ENCODE measurements at places on chromosomes 16 and 17.

- no peak for DNase-seq
Measured at GRCh38 chr17:40978575-40979151, 5.5 kb downstream of the KRT40 start.

DNA sequence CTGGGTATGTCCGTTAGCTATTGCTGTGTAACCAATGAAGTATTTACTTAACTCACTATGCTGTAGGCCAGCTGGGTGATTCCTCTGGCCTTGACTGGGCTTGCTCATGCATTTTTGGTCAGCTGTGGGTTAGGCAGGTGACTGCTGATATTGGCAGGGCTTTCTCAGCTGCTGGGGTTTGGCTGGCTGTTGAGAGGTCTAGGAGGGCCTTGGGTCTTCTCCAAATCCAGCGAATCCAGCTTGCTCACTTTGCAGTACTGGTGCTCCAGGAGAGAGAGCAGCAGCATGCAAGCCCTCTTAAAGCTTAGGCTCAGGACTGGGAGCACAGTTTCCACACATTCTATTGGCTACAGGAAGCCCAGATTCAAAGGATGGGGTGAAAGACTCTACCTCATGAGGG lies 270.1 kb downstream of the PHKB start:
- DNase-seq = no peak

DNA sequence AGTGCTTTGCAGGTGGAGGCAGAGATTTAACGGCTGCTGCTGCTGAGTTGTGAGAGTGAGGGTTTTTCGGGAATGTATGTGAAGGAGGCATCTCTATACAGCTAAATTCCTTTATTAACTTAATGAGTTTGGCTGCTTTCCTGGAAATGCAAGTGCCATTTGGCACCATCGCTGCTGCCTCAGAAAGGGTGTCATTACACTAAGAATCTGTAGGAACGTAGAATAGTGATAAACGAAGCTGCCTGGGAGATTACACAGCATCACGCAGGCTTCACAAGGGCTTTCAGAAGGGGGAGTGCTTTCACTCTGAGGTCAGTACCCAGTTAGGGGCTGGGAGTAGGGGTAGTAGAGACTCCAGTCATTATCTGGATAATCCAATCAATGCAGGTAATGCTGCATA lies 14.1 kb upstream of the NLRP1 start:
- DNase-seq = no peak

- no peak for DNase-seq
Measured at GRCh38 chr16:86088287-86088686, 189.3 kb downstream of the IRF8 start.

- DNase-seq = no peak
Measured at GRCh38 chr17:11924076-11924475, 73.2 kb downstream of the ZNF18 start.

DNA sequence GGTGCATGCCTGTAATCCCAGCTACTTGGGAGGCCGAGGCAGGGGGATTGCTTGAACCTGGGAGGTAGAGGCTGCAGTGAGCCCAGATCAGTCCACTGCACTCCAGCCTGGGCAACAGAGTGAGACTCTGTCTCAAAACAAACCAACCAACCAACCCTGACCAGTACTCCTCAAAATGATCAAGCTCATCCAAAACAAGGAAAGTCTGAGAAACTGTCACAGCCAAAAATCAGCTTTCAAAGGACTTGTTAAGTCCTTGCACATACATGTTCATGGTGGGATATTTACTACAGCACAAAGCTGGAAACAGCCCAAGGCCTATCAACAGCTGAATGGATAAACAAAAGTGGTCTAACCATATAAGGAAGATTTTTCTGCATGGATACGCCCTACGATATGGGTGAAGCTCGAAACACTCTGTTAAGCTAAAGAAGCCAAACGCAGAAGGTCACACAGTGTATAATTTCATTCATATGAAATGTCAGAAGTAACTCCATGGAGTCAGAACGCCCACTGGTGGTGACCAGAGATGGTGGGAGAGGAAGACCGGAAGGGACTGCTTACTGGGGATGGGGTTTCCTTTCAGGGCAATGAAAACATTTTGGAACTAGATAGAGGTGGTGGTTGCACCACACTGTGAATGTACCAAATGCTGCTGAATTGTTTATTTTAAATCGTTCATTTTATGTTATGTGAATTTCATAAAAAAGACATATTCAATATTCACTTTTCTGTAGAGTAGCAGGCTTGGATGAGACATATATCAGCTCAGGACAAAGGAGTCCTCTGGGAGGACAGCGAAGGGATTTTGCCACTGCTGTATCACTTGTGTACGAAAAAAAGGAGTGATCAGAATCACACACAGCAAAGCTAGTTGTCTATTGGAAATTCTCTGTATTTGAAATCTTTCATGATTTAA lies 17.7 kb downstream of the CCL17 start:
- no peak for DNase-seq

DNA sequence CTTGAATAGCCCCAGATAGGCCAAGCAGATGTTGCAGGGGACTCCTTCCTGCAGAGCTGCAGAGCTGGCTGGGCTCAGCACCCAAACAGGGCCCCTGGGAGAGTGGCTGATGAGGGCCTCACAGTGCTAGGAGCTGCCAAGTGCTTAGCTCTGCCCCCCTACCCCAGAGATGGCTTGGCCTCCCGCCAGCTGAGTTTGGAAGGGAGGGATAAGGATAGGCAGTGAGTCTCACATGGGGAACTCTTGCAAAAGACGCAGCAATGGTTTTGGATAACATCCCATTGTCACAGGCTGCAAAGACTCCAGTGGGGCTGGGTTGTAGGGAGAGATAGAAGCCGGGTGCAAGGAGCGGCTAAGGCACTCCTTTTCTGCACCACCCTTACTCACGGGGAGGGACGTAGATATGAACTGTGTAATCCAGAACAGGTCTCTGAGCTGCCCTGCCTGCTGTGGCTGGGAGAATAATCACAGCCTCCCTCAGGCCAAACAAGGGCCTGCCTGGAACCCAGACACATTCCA lies 52.9 kb upstream of the MAF start:
- DNase-seq = no peak

DNA sequence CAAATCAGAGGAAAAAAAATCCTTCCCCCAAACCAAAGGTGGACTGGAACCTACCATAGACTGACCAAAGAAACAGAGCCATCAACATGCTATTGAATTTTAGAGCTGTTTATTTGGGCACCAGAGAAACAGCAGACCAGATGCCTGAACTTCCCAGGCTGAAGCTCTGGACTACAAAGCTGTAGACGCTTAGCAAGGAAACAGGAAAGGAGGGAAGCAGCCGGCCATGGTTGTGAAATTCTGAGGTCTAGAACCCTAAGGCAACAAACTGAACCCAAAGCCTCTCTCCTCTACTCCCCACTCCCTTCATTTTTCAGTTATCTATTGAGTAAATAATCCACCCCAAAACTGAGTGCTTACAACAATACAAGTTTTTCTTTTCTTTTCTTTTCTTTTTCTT lies 45.4 kb upstream of the MEIOC start:
- DNase-seq = no peak

DNA sequence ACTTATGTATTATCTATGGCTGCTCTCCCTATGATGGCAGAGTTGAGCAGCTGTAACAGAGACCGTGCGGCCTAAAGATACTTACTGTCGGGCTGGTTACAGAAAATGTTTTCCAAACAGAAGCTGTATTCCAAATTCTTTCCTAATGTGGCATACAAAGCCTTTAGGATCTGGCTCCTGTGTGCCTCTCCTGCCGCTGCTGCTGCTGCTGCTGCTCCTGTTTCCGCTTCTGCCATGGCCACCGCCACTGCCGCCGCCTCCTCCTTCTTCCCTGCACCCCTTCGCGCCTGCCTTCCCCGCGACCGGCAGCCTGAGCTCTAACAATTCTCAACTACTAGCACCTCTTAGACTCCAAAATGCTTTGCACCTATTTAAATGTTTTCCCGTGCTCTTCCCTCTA lies 263.9 kb upstream of the TBX2 start:
- no peak for DNase-seq

DNA sequence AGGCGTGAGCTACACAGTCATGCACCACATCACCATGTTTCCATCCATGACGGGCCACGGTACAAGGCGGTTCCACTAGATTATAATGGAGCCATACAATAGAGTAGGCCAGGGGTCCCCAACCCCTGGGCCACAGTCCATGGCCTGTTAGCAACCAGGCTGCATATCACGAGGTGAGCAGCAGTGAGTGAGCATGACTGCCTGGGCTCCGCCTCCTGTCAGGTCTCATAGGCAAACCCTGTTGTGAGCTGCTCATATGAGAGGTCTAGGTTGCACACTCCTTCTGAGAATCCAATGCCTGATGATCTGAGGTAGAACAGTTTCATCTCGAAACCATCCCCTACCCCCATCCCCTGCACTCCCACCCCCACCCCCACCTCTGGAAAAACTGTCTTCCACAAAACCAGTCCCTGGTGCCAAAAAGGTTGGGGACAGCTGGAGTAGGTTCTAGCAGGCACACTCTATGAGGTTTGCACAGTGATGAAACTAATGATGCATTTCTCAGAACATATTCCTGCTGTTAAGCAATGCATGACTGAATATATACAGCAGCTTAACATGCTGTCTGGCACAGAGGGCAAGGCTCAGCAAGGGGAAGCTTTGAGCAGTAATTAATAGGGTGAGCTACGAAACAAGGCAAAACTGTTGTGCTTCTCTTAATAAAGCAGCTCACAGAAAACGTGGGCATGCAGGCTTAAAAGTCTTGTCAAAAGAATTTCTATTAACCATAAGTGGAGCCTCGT lies 108.0 kb downstream of the VPS53 start:
- DNase-seq = no peak

GRCh38 chr16:31529108-31529936 lies 1.6 kb downstream of the AHSP start:
- no peak for DNase-seq

GRCh38 chr16:75433732-75434413 lies 570 bp upstream of the CFDP1 start:
- peak; percentile 83 for DNase-seq

DNA sequence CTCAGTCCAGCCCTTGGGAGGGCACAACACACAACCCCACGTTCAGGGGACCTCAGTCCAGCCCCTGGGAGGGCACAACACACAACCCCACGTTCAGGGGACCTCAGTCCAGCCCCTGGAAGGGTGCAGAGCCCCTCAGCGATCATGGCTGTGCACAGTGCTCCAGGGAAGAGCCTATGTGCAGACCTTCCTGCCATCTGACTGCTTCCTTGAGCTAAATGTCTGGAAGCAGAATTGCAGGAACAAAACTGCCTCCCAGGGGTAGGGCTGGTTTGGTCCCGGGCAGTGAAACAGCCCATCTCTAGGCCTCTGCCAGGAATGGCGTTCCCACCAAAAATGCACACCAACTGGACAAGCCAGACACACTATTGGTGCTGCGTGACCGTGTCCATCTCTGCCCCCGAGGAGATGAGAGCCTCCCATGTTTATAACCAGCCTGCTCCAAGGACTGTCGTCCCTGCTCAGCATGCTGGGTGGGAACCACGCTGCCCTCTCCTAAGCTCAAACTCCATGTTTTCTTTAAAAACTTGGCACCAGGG lies 44.0 kb downstream of the ZNF276 start:
- DNase-seq = no peak

GRCh38 chr16:11183035-11183812 lies 72.8 kb downstream of the SOCS1 start:
- no peak for DNase-seq

GRCh38 chr17:3679531-3680126 lies 11.0 kb downstream of the EMC6 start:
- no peak for DNase-seq

DNA sequence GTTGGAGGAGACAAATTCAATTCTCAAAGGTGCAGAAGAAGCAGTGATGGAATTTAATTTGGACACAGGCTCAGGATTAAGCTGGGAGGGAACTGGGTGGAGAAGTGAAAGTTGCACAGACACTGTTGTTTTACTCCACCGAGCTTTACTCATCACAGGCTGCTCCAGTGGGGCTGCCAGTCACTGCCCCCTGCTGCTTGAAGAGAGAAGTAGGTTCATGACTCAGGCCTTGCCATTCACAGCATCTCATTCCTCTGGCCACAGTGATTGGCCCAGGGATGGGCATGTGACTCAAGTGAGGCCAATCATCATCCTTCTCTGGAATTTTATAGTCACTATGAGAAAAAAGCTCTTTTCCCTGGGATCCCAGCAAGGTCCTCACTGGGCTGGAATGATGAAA lies 11.8 kb downstream of the GNAO1 start:
- DNase-seq = peak; percentile 65

DNA sequence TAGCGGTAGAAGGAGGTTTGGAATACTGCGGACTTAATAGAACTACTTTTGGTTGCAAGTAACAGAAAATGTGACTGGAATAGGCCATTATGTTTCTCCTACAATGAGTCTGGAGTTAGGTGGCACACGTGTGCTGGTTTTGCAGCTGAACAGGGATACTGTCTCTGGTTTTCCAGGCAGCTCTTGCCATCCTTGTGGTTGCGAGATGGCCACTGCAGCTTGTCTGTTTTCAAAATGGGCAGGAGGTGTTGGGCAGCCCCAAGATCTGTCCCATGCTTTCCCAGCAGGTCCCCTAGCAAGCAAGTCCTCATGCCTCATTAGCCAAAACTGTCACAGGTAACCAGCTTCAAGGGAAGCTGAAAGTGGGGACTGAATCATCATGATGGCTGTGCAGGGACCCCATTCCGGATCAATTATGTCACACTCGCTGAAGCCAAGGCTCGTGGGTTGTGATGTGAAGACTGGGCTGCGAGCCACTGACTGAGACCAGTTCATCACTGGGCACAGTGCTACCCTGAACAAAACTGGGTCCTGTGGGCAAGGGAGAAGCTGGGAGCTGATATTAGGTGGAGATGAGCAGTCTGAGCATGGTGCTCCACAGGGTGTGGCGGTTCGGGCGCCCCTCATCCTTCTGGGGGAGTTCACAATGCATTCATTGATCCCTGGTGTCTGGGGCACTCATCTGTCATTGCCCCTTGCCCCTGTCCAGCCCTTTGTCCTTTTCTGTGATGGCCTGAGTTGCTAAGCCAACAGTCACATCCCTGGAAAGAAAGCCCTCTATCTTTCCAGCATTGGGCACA lies 82.1 kb downstream of the KSR1 start:
- no peak for DNase-seq

DNA sequence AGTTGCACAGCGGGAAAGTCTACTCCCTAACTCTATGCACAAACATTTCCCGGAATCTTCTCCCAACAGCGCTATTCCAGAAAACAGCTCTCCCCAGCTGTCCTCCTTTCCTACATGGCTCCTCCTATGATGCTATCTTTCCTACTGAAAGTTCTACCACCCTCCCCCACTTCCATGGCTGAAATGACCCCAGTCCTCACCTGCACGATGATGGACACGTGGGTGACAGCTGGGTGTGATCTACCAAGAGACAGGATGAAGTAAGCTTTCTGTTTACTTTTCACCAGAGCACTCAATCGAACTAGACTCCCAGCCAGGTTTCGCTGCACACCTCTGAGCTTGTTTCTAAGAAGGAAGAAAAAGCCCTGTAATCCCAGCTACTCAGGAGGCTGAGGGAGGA lies 10.7 kb downstream of the CTC1 start:
- no peak for DNase-seq

- no peak for DNase-seq
Measured at GRCh38 chr17:29731589-29731929, 108.8 kb upstream of the CORO6 start.

DNA sequence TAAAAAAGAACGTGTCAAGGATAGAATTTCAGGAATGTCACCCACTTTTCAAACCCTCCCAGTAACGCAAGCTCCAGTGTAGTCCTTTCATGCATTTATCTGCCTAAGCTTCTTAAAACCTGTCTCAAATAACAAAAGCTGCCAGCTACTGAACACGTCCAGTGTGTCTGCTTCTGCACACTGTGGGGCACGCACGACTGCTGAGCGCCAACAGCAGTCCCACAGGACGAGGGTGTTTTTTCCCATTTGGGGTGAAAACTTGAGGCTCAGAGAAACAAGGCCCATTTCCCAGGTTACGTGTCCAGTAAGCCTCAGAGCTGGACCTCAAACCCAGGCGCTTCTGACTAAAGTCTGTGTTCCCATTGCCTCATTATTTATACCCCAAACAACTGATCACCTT lies 17.2 kb downstream of the NTAN1 start:
- DNase-seq = no peak
